ENCODE measurements at places on chromosomes 5 and 9. TPM values are rescaled to one million over a fixed set of nuclear protein-coding genes. Genes with fewer than 3 reads are reported as not detected.

Gene JADE2
- 81.3 TPM for total RNA-seq

- H3K4me3 ChIP-seq = no peak overlapping the region
- H3K4me1 ChIP-seq = no peaks in the 10 kb centered on the region
- DNase-seq = no peak
Observed at GRCh38 chr9:111301195-111301594, 28.8 kb downstream of the OR2K2 start.

GRCh38 chr5:92775711-92776615 is 805.1 kb downstream of the NR2F1-AS1 start:
- H3K27me3 ChIP-seq = no peaks in the 10 kb centered on the region
- no peak overlapping the region for H3K27ac ChIP-seq
- H3K4me3 ChIP-seq = no peak overlapping the region
- H3K36me3 ChIP-seq = no peaks in the 10 kb centered on the region
- DNase-seq = no peak

Gene TMEM215
- not detected for total RNA-seq

DNA sequence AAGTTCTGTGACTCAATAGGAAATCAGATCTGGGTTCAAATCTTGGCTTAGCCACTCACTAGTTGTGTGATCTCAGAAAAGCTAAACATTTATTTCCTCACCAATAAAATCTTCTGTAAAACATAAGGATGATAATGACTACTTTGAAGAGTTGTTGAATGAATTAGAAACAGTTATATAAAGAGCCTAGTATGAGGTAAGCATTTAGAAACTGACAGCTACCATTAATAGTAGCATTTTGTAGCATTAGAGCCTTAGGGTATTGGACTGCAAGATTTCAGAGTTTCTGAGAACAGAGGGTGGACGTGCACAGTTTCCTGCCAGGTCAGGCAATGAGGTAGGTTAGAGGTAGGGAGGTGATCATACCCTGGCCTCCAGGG is 293.2 kb downstream of the CWC27 start:
- H3K27ac ChIP-seq = peak overlapping the region; percentile 92
- no peak for DNase-seq
- H3K4me3 ChIP-seq = no peak overlapping the region
- H3K36me3 ChIP-seq = no peaks in the 10 kb centered on the region
- H3K27me3 ChIP-seq = no peaks in the 10 kb centered on the region
- H3K4me1 ChIP-seq = peaks cover 62% of the 10 kb centered on the region

Gene GLRA1
- total RNA-seq = not detected

GRCh38 chr9:137273095-137273490 is 4.4 kb upstream of the TOR4A start:
- H3K27ac ChIP-seq = no peak overlapping the region
- peaks cover 31% of the 10 kb centered on the region for H3K4me1 ChIP-seq
- H3K36me3 ChIP-seq = peaks cover 23% of the 10 kb centered on the region
- DNase-seq = no peak
- H3K4me3 ChIP-seq = no peak overlapping the region

DNA sequence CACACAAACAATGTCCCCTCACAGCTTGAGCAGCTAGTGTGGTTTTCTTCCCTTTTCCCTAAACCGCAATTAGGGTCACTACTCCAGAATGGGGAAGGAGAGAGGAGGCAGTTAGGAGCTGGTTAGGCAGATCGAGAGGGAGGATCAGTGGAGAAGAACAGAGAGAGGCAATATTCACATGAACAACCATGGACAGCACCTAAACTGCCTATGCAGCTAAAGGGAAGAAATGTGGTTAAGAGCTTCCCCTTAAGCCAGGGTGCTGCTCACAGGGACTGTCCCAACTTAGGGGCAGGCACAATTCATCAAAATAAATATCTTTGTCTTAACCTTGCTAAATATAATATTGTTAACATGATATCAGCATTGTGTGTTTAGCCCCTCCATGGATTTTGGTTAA is 359.3 kb upstream of the CDH18 start:
- no peaks in the 10 kb centered on the region for H3K36me3 ChIP-seq
- DNase-seq = no peak
- H3K4me1 ChIP-seq = no peaks in the 10 kb centered on the region

Gene DNAI1
- not detected for total RNA-seq

DNA sequence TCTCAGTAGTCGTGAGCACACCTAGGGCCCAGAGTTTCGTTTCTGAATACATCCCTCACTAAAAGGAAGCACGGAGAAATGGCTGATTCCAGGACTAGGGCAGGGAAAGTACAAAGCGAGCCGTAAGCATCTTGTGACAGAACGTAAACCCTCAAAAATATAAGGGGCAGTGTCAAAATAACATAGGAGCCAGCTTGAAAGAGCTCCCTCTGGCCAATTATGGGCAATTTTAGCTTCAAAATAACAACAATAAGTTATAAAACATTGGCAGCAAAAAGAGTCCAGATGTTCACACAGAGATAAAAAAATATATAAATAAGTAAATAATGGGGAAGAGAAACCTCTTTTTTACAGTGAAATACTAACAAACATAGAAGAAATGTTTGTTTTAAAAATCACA is 18.5 kb upstream of the GLIS3 start:
- H3K36me3 ChIP-seq = no peaks in the 10 kb centered on the region
- H3K27me3 ChIP-seq = no peaks in the 10 kb centered on the region
- peaks cover 2% of the 10 kb centered on the region for H3K4me1 ChIP-seq
- no peak for DNase-seq

- peak overlapping the region; percentile 98 for H3K4me3 ChIP-seq
- H3K27me3 ChIP-seq = no peaks in the 10 kb centered on the region
- peak overlapping the region; percentile 96 for H3K27ac ChIP-seq
- no peaks in the 10 kb centered on the region for H3K36me3 ChIP-seq
- DNase-seq = no peak
Observed at GRCh38 chr9:129176701-129177442, 1.2 kb downstream of the IER5L start.

- no peaks in the 10 kb centered on the region for H3K27me3 ChIP-seq
- no peaks in the 10 kb centered on the region for H3K4me1 ChIP-seq
- no peaks in the 10 kb centered on the region for H3K36me3 ChIP-seq
- DNase-seq = no peak
Observed at GRCh38 chr5:157990583-157991181, 131.7 kb upstream of the CLINT1 start.

- no peak overlapping the region for H3K4me3 ChIP-seq
- no peaks in the 10 kb centered on the region for H3K27me3 ChIP-seq
- H3K36me3 ChIP-seq = no peaks in the 10 kb centered on the region
- H3K4me1 ChIP-seq = no peaks in the 10 kb centered on the region
- no peak overlapping the region for H3K27ac ChIP-seq
Observed at GRCh38 chr5:130092991-130093390, 188.7 kb downstream of the CHSY3 start.

Gene NRARP
- total RNA-seq = 16.9 TPM

- no peak overlapping the region for H3K4me3 ChIP-seq
- peaks cover 6% of the 10 kb centered on the region for H3K4me1 ChIP-seq
- DNase-seq = no peak
- no peaks in the 10 kb centered on the region for H3K36me3 ChIP-seq
- H3K27me3 ChIP-seq = no peaks in the 10 kb centered on the region
- no peak overlapping the region for H3K27ac ChIP-seq
Observed at GRCh38 chr5:14855366-14855765, 16.2 kb downstream of the ANKH start.

Gene IZUMO3
- total RNA-seq = not detected

DNA sequence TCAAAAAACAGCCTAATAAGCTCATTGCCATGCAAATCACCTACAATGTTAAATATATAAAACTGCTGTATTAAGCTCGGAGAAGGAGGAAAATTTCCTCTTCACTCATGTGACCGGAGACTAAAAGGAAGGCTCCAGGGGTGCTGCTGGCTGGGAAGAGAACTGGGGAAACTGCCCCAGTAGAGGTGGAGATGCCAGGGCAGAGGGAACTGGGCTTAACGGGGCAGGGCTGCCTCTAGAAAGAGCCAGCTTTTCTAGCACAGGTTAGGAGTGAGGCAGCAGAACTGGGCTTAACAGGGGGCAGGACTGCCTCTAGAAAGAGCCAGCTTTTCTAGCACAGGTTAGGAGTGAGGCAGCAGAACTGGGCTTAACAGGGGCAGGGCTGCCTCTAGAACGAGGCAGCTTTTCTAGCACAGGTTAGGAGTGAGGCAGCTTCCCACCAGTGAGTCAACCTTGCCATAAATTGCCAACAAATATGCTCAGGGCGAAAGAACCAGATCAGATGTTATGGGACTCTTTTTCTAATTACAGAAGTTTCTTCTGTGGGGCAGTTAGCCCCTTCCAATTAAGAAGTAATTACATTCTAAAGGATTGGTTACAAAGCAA is 115.3 kb downstream of the FANCC start:
- H3K36me3 ChIP-seq = no peaks in the 10 kb centered on the region
- no peak overlapping the region for H3K4me3 ChIP-seq

DNA sequence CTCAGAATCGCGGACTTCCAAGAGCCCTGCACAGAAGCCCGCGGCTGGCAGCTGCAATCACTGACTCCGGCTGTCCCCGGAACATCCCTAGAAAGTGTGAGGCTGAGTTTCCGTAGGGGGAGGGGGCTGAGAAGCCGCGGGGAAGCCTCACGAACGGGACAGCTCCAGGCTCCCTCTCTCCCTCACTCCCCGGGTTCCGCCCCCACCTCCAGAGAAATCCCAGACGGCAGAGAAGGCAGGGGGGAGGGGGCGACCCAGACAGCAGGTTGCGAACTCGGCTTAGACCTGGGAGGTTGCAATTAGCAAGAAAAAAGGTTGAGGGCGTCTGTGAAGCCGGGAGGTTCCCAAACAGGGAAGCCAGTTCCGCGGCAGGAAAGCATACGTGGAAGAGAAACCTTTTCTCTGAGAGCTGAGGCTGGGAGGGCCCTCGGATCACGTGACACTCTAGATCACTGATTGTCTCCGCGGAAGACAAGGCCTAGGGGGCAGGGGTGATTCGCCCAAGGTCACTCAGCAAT is 73.8 kb upstream of the CPLX2 start:
- H3K27ac ChIP-seq = no peak overlapping the region
- H3K4me1 ChIP-seq = peaks cover 4% of the 10 kb centered on the region
- no peak for DNase-seq
- H3K27me3 ChIP-seq = no peaks in the 10 kb centered on the region

GRCh38 chr5:113038714-113039113 is 62.1 kb downstream of the DCP2 start:
- DNase-seq = no peak
- H3K27me3 ChIP-seq = no peaks in the 10 kb centered on the region
- no peak overlapping the region for H3K27ac ChIP-seq
- H3K36me3 ChIP-seq = no peaks in the 10 kb centered on the region
- H3K4me3 ChIP-seq = no peak overlapping the region
- no peaks in the 10 kb centered on the region for H3K4me1 ChIP-seq

DNA sequence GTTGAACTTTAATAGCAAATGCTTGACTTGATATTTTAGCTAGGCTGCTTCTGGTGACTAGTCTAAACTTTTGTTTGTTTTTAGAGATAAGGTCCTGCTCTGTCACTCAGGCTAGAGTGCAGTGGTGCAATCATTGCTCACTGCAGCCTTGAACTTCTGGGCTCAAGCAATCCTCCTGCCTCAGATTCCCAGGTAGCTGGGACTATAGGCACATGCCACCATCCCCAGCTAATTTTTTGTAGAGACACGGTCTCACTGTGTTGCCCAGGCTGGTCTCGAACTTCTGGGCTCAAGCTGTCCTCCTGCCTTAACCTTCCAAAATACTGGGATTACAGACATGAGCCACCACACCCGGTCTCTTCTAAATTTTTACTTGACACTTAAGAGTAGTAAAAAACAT is 20.7 kb downstream of the CDC37L1 start:
- H3K36me3 ChIP-seq = peaks cover 32% of the 10 kb centered on the region
- no peak overlapping the region for H3K27ac ChIP-seq
- no peak for DNase-seq
- no peak overlapping the region for H3K4me3 ChIP-seq
- no peaks in the 10 kb centered on the region for H3K4me1 ChIP-seq

DNA sequence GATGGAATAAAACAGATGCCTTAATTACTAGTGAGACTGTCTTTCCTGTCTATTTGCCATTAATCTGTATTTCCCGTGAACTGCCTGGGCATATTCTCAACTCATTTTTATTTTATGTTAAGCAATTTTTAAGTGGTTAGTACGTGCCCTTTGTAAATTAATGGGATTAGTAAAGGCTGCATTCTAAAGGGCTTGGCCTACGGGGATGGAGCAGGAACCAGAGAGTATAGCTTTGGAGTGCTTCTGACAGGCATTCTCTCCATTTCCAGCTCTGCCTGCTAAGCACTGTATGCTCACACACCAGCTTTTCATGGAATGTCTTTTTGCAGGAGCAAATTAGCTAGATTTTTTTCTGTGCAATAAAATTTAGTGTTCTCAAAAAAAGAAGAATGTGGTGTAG is 241.2 kb downstream of the MCTP1 start:
- no peak overlapping the region for H3K4me3 ChIP-seq
- H3K36me3 ChIP-seq = no peaks in the 10 kb centered on the region
- no peak overlapping the region for H3K27ac ChIP-seq
- no peaks in the 10 kb centered on the region for H3K27me3 ChIP-seq
- no peaks in the 10 kb centered on the region for H3K4me1 ChIP-seq

Gene ACOT12
- not detected for total RNA-seq

DNA sequence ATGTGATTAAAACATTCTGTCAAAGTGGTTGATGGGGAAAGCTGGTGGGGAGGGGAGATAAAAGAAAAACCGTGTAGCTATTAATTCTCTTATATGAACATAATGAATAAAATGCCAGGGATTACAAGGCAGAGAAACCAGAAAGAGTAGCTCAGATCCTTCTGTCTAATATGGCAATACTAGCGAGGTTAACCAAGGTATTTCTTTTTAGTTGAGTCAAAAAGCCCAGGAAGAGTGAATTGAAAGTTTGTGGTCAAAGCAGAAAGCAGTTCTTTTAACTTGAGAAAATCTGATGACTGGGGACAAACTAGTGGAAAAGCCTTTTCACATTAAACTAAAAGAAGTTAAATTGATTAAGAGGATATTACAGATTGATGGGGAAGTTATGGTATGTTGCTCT is 76.0 kb downstream of the ERBIN start:
- H3K4me1 ChIP-seq = no peaks in the 10 kb centered on the region
- no peaks in the 10 kb centered on the region for H3K36me3 ChIP-seq
- no peaks in the 10 kb centered on the region for H3K27me3 ChIP-seq
- no peak overlapping the region for H3K27ac ChIP-seq

DNA sequence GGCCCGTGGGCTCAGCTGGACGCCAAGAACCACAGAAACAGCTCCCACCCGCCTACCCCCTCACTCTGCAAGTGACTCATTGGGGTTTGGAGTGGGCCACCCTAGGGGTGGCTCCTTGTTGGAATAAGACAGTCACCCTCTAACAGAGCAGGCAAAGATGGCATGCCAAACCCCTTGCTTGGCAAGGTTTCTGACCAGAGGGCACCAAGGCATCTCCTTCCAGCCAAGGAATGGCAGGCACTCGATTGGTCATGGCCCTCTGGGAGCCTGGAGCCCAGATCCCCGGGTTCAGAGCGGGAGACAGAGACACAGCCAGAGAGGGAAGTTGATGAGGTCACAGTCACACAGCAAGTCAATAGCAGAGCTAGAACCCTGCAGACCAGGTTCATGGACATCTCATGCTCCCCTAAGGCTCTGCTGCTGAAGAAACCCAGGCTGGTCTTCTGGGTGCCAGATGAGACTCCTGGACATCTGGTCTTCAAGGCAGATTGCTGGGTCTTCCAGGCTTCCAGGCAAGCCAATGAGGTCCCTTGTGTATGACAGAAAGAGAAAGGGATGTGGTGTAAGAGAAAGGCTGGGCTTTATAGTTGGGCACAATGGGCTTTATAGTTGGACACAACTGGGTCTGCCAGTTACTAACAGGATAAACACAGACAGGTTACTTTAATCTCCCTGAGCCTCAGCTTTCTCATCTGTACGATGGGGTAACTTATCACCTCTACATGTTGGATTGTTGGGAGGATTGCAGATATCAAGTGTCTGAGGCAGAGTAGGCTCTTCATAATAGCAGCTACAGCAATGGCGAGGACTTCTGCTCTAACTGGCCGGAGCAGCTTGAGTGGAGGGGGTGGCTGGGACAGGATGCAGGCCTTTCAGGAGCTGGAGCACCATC is 23.3 kb upstream of the KIF12 start:
- no peak for DNase-seq
- no peaks in the 10 kb centered on the region for H3K36me3 ChIP-seq
- no peak overlapping the region for H3K27ac ChIP-seq
- H3K4me3 ChIP-seq = no peak overlapping the region
- no peaks in the 10 kb centered on the region for H3K27me3 ChIP-seq
